ENCODE measurements at places on chromosomes 4 and X.

GRCh38 chr4:126755506-126755905 lies 877.3 kb upstream of the INTU start:
- DNase-seq = no peak

GRCh38 chrX:154463611-154464220 lies 5.6 kb downstream of the PLXNA3 start:
- DNase-seq = no peak

GRCh38 chr4:6046526-6047129 lies 28.4 kb upstream of the C4orf50 start:
- no peak for DNase-seq

- no peak for DNase-seq
Observed at GRCh38 chr4:90572996-90573395, 445.8 kb downstream of the CCSER1 start.

DNA sequence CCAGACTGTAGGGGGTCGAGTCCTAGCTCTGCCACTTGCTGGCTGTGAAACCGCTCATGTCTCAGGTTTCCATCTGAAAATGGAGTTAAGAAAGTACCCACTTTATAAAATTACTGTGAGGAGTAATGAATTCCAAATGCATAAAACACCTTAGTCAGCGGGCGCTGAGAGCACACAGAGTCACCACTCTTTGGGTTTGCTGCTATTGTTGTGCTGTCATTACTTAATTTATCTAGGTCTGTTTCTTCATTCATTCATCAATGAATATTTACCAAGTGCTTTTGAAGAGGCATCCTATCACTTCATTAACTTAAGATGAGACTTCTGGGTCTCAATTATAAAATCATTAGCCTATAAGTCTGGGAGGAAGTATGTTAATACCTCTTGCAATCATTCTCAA lies 317.3 kb downstream of the FBXW7 start:
- DNase-seq = no peak

DNA sequence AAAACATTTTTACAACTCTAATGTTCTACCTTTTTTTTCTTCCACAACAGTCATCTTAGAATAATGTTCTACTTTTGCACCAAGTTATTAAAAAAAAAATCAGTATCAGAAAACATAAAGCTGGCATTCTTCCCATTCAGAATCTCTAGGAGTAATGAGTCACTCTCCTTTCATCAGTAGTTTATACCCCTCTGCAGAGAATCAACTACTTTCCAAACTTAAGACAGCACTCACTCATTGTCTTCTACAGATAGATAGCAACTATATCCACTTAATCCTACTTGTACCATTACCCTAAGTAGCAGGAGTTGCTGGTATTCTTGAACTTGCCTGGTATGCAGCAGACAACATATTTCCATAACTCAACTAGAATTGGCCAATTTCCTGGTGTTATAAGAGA lies 3.2 kb downstream of the TIGD4 start:
- no peak for DNase-seq

DNA sequence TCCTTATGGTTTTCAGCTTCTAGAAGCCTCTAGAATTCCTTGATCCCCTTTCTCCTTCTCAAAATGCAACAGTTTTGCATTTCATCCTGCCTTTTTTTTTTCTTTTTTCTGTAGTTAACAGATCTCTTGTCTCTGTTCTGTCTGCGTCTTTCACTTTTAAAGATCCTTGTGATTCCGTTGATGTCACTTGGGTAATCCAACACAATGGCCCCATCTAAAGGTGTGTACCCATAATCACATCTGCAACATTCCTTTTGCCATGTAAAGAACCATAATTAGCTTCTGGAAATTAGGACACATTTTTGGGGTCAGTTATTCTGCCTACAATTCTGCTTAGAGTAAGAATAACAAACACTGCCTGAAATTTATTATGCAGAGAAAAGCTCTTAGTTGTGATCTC lies 1180.9 kb upstream of the ADGRL3 start:
- DNase-seq = no peak

DNA sequence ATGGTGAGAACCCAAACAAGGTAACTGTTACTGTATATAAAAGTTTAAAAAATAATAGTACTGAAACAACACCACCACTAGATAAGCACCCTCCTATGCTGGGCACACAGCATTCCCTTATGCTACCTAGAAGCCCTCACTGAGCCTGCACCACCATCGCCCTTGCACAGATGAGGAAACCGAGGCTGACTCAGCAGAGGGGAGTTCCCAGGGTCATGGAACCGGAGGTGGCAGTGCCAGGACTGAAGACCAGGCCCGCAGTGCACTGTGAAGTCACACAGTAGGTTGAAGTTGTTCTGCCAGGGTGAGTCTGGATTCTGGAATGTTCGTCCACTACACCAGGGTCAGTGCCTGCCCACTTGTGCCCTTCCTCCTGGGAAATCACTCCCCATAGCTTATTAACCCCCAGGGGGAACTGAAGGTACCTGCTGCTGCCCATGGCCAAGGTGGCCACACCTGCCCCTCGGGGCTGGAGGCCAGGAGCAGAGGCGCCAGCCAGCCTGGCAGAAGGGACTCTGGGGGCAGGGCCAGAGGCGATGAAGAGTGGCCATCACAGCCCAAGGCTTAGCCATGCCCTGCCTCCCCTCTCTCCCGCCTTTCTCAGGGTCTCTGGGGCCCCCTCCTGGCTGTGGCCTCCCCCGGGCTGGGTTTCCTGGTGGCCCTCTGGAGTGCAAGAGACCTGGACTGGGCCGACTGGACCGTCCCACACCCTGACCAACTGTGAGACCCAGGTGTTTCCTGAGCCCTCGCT lies 15.1 kb upstream of the ABLIM2 start:
- DNase-seq = no peak

DNA sequence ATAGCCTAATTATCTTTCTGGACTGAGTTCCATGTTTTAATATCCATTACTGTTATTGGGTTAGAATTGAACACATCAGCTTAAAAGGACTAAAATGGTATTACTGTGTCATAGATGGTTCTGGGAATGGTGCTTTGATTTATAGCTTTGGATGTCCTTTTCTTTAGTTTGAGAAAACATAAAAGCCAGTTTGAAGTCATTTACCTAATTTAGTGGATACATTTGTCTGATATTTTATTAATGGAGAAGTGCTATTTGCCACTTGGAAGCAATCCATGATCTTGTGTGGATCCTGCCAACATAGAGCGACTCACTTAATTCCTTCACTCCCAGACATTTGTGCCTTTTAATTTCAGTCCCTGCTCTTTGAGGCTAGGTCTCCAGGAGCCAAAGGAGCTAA lies 212.4 kb upstream of the PACRGL start:
- peak; percentile 15 for DNase-seq

- DNase-seq = no peak
Observed at GRCh38 chrX:10533696-10534365, 86.6 kb downstream of the MID1 start.

GRCh38 chrX:57353472-57354132 lies 67.1 kb downstream of the FAAH2 start:
- DNase-seq = no peak

GRCh38 chr4:124321364-124321763 lies 391.2 kb downstream of the ANKRD50 start:
- DNase-seq = no peak

- no peak for DNase-seq
Observed at GRCh38 chrX:73977542-73978169, 326.3 kb upstream of the ZCCHC13 start.

GRCh38 chr4:140695483-140695882 lies 60.7 kb downstream of the TBC1D9 start:
- DNase-seq = no peak

All from skeletal muscle cell (primary cell).